Activated CD4-positive, alpha-beta T cell treated with anti-CD3 and anti-CD28 coated beads, Interleukin-2, amount 10 ng/mL, durations not matched to agents 7 days and 5 days (primary cell): ENCODE measurements at places on chromosomes 5 and 9. TPM values are rescaled to one million over a fixed set of nuclear protein-coding genes. Genes with fewer than 3 reads are reported as not detected.
A peak's percentile ranks its signal among the peaks of the same experiment; 100 is the strongest.

The RPP25L gene
- 26.8 TPM for total RNA-seq

The DMRTA1 gene
- not detected for total RNA-seq

The AGXT2 gene
- not detected for total RNA-seq

The TMOD1 gene
- 0.45 TPM for total RNA-seq

The TAF11L2 gene
- total RNA-seq: not detected

The RNF208 gene
- 2.1 TPM for total RNA-seq

The SLC34A1 gene
- 0.12 TPM for total RNA-seq

The COL5A1 gene
- 0.15 TPM for total RNA-seq

The RPL37 gene
- total RNA-seq: 1,761 TPM

The ZDHHC11B gene
- 0.87 TPM for total RNA-seq

The LVRN gene
- not detected for total RNA-seq

DNA sequence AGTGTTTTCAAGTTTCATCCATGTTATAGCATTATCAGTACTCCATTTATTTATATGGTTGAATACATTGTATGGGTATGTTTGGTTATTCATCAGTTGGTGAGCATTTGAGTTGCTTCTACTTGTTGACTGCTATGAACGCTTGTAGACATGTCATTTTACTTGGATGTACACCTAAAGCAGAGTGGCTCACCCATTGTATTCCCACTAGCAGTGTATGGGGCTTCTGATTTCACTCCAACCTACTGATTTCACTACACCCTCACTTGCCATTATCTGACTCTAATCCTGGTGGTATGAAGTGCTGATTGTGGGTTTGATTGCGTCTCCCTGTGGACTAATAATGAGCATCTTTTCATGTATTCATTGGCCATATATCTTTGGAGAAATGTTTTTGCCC, 9.5 kb downstream of the NPM1 start:
- H3K4me1 ChIP-seq: peaks cover 51% of the 10 kb centered on the region
- DNase-seq: no peak
- H3K27ac ChIP-seq: no peak overlapping the region
- H3K4me3 ChIP-seq: no peak overlapping the region
- peaks cover 77% of the 10 kb centered on the region for H3K36me3 ChIP-seq

- DNase-seq: no peak
- no peaks in the 10 kb centered on the region for H3K4me1 ChIP-seq
- no peak overlapping the region for H3K27ac ChIP-seq
Measured at GRCh38 chr5:77418601-77419581, 73.2 kb downstream of the WDR41 start.

- H3K4me3 ChIP-seq: no peak overlapping the region
- peaks cover 13% of the 10 kb centered on the region for H3K27me3 ChIP-seq
- no peaks in the 10 kb centered on the region for H3K4me1 ChIP-seq
Measured at GRCh38 chr5:112594095-112594850, 143.4 kb upstream of the APC start.

GRCh38 chr9:17477816-17478215, 101.0 kb upstream of the SH3GL2 start:
- DNase-seq: no peak
- no peaks in the 10 kb centered on the region for H3K36me3 ChIP-seq
- no peak overlapping the region for H3K4me3 ChIP-seq
- no peaks in the 10 kb centered on the region for H3K27me3 ChIP-seq
- no peak overlapping the region for H3K27ac ChIP-seq

DNA sequence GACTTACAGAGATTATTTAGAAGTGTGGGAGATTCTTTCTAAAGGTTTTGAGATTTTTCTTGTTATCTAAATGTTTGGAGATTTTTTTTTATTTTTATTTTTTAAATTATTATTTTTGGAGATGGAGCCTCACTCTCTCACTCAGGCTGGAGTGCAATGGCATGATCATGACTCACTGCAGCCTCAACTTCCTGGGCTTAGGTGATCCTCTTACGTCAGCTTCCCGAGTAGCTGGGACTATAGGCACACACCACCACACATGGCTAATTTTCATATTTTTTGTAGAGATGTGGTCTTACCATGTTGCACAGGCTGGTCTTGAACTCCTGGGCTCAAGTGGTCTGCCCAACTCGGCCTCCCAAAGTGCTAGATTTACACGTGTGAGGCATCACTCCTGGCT, 694.5 kb downstream of the TLE1 start:
- DNase-seq: no peak
- H3K27ac ChIP-seq: no peak overlapping the region
- no peaks in the 10 kb centered on the region for H3K4me1 ChIP-seq
- H3K4me3 ChIP-seq: no peak overlapping the region

GRCh38 chr5:150068472-150068871, 17.9 kb downstream of the CSF1R start:
- H3K36me3 ChIP-seq: no peaks in the 10 kb centered on the region
- peaks cover 23% of the 10 kb centered on the region for H3K4me1 ChIP-seq
- H3K27ac ChIP-seq: no peak overlapping the region
- H3K27me3 ChIP-seq: peaks cover 3% of the 10 kb centered on the region

- no peak overlapping the region for H3K27ac ChIP-seq
- no peak for DNase-seq
- no peak overlapping the region for H3K4me3 ChIP-seq
- no peaks in the 10 kb centered on the region for H3K4me1 ChIP-seq
- H3K36me3 ChIP-seq: no peaks in the 10 kb centered on the region
Measured at GRCh38 chr9:3931996-3932906, 367.6 kb downstream of the GLIS3 start.

GRCh38 chr5:171614971-171615653, 170.5 kb upstream of the SMIM23 start:
- peaks cover 2% of the 10 kb centered on the region for H3K27me3 ChIP-seq
- DNase-seq: no peak
- no peaks in the 10 kb centered on the region for H3K36me3 ChIP-seq
- H3K27ac ChIP-seq: no peak overlapping the region

DNA sequence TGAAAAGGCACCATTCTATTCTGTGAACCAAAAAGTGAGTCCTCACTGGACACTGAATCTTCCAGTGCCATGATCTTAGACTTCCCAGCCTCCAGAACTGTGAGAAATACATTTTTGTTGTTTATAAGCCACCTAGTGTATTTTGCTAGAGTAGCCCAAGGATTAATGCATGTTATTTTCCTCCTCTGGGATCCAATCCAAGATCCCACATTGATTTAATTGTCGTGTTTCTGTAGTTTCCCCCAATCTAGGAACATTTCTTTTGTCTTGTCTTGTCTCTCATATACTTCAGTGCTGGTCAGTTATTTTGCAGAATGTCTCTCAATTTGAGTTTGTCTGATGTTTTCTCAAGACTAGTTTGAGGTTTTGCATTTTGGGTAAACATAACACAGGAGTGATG, 36.4 kb downstream of the GDNF start:
- no peak overlapping the region for H3K4me3 ChIP-seq
- H3K27ac ChIP-seq: no peak overlapping the region
- H3K27me3 ChIP-seq: peaks cover 20% of the 10 kb centered on the region
- no peaks in the 10 kb centered on the region for H3K4me1 ChIP-seq
- DNase-seq: no peak

DNA sequence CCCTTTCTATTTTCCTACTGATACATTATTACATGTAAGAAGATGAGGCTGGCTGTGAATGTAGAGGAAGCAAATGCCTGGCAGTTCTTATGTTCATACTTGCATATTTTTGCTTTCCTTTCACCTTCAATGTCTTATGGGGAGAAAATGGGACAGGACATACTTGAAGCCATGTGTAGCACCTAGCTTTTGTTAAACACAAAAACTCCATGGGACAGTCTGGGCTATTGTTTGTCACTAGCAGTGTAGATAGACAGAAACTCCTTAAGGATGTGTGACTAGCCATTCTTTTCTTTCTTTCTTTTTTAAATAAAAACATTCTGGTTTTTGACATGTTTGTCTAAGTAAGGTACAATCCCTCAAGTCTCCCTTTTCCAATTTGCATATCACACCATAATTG, 122.7 kb downstream of the ARL15 start:
- no peaks in the 10 kb centered on the region for H3K4me1 ChIP-seq
- no peaks in the 10 kb centered on the region for H3K36me3 ChIP-seq
- no peak overlapping the region for H3K27ac ChIP-seq
- no peaks in the 10 kb centered on the region for H3K27me3 ChIP-seq

DNA sequence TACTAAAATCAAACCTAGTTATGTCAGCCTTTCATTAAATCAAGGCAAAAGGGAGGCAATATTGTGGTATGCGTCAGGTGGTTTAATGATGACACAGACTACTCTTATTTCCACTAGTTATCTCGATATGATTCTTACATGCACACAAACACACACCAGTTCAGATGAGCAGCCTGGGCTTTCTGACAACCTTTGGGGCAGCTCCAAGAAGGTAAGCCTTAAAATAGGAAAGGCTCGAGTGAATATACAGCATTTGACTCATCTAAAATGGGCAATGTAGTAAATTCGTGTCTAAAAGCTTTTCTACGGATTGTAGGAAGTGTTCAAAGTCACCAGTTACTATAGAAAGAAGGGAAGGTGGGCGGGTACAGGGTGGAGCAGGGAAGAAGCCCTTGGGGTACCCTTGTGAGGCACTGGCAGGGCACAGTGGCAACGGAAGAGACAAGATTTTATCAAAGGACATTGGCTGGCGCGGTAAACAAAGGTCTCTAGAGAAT, 1.9 kb downstream of the ANKH start:
- peaks cover 27% of the 10 kb centered on the region for H3K4me1 ChIP-seq
- H3K27me3 ChIP-seq: no peaks in the 10 kb centered on the region
- peak overlapping the region; percentile 88 for H3K27ac ChIP-seq
- H3K4me3 ChIP-seq: peak overlapping the region; percentile 86

DNA sequence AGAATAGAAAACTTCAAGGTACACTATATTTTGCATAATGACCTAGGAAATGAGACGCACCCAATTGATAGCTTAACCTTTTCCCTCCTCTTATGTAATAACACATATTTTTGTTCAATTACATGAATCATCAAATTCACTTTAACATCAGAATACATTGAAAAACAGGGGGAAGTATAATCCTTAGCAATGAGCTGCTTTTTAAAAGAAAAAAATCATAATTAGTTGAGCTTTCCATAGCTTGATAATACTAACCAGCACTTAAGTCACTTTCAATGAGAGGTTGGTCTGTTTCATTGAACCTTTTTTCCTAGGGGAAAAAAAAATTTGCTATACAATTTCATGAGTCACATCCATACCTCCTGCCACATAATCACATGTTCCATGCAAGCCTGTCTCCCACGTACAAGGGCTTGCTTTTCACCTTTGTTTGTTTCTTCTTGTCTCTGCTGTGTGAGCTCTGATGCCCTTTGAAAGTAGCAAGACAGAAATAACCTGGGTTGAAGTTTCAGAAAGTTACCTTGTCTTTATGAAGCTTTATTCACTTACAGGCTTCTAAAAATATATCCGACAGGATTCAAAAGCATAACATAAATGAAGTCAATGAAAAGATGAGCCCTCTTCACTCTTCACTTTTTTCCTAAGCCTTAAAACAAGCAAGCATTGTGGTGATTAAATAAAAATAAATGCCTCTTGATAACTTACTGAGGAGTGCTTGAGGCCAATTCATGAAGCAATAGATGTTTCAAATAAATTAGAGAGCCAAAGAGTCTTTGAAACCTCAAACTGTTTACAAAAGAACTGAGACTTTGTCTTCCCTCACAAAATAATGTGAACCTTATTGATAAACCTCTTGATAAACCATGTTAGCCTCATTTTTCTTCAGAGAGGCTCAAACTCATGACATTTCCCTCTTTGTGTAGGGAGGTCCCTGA, 108.5 kb downstream of the FEM1C start:
- H3K36me3 ChIP-seq: no peaks in the 10 kb centered on the region
- peaks cover 5% of the 10 kb centered on the region for H3K27me3 ChIP-seq
- H3K4me1 ChIP-seq: no peaks in the 10 kb centered on the region
- DNase-seq: no peak
- H3K27ac ChIP-seq: no peak overlapping the region

DNA sequence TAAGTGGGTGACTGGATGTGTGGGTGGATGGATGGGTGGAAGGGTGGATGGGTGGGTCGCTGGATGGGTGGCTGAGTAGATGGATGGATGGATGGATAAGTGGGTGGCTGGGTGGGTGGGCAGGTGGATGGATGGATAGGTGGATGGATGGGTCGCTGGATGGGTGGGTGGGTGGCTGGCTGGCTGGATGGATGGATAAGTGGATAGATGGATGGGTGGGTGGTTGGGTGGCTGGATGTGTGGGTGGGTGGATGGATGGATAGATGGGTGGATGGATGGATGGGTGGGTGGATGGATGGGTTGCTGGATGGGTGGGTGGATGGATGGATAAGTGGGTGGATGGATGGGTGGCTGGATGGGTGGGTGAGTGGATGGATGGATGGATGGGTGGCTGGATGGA, 27.3 kb upstream of the CEP72 start:
- H3K4me3 ChIP-seq: no peak overlapping the region
- no peak for DNase-seq
- peaks cover 13% of the 10 kb centered on the region for H3K27me3 ChIP-seq
- H3K36me3 ChIP-seq: no peaks in the 10 kb centered on the region
- H3K27ac ChIP-seq: no peak overlapping the region

DNA sequence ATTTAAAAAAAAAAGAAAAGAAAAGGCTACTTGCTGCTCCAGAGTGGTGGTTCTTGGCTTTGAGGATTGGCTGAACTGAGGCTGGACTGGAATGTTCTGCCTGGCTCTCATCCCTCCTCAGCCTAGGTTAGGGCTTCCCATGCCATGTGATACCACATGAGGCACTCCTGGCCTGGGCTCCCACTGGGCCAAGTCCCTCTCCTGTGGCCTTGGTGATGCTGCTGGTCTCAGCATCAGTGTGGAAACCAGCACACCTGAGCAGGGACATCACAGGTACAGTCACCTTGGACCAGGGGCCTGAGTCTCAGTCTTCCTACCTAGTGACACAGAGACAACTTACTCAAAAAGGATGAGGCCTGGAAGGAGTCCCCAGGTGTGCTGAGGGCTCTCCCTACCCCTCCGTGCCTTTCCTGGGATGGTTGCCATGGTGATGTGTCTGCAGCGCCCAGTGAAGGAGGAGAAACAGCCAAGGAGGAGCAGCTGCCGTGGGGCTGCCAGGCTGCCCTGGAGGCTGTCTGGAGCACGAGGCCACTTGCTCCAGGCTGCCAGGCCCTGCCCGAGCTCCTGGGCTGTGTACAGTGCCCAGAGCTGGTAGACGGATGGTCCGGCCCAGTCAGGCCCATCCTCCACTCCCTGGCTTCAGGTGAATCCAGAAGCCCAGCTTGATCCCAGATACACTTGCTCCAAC, 71.0 kb downstream of the WNK2 start:
- no peak overlapping the region for H3K27ac ChIP-seq
- no peaks in the 10 kb centered on the region for H3K27me3 ChIP-seq
- no peak overlapping the region for H3K4me3 ChIP-seq
- DNase-seq: no peak
- no peaks in the 10 kb centered on the region for H3K36me3 ChIP-seq
- H3K4me1 ChIP-seq: no peaks in the 10 kb centered on the region

GRCh38 chr5:131163276-131164119, 1.6 kb downstream of the HINT1 start:
- peaks cover 57% of the 10 kb centered on the region for H3K36me3 ChIP-seq
- no peaks in the 10 kb centered on the region for H3K27me3 ChIP-seq
- H3K4me1 ChIP-seq: peaks cover 63% of the 10 kb centered on the region
- no peak for DNase-seq
- peak overlapping the region; percentile 94 for H3K4me3 ChIP-seq
